ENCODE measurements at places on chromosomes 16 and 17.

DNA sequence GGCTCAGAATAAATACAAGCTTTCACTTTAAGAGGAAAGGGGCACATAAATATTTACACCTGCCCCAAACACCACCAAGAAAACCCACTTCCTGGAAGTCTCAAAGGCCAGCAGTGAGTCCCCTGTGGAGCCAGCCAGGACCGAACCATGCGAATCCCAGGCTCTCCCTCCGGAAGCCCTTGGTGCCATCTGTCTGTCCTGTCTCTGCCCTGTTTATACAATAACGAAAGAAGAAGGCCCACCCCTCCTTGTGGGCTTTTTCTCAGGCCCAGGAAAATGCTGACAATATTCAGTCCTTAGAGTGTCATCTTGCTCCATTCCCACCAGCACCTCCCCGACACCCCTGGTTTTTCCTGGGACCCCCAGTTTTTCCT lies 3.6 kb upstream of the SLC6A4 start:
- DNase-seq = no peak

GRCh38 chr17:77381731-77382130 lies 241.0 kb downstream of the SEC14L1 start:
- DNase-seq = no peak

DNA sequence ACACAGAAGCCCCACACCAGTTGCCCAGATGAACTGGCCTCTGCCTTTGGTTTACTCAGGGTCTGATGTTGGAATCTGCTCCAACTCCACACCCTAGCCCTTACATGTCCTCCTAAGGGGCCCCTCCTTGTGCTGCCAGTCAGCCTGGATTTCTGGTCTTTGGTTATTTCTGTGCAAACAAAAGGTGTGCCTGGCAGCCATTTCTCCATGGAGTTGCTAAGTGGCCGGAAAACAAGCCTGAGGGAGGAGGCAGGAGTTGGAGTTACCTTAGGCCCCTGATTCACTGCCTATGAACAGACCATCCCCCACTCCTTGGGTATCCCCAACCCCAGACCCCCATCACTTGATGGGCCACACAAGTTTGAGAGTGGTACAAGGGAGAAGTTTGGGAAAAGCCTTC lies 4.4 kb upstream of the ALKBH5 start:
- DNase-seq = no peak

DNA sequence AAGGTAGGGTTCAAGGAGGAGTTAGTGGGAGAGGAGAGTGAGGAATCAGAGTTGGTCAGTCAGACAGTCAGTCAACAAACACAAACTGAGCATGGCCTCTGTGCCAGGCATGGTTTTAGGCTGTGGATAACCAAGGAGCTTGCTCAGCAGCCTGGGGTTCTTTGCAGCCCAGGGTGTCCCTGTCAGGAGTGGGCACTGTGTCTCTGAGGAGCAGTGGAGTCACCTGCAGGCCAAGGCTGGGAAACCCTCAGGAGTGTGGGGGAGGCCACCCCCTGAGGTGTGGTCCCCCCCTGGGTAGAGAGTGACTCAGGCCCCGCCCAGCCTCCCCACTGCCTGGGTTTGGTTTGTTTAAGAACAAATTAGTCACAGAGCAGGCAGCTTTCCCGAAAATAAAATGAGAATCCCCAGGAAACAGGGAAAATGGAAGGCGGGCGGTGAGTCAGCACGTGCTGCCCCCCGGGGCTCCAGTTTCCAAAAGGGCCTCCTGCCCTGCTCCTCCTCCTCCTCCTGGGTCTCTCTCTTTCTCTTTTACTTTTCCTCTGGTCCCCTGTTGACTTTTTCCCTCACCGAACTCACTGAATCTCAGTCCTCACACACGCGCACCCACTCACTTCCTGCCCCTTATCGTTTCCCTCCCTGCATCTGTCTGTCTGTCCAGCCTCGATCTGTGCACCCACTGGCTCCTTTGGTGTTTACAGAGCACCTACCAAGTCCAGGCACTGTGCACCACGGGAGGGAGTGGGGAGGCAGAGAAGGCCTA lies 44.3 kb downstream of the SOCS3 start:
- peak; percentile 34 for DNase-seq

GRCh38 chr16:3095869-3096268 lies 3.2 kb downstream of the ZSCAN10 start:
- DNase-seq = peak; percentile 50

GRCh38 chr17:38343608-38344419 lies at the start of gene GPR179:
TSS of gene GPR179 (minus strand) at chr17:38343956. CDS start at chr17:38343789, 167 bp downstream.
- no peak for DNase-seq

GRCh38 chr16:9860876-9861275 lies 321.4 kb downstream of the GRIN2A start:
- DNase-seq = no peak

DNA sequence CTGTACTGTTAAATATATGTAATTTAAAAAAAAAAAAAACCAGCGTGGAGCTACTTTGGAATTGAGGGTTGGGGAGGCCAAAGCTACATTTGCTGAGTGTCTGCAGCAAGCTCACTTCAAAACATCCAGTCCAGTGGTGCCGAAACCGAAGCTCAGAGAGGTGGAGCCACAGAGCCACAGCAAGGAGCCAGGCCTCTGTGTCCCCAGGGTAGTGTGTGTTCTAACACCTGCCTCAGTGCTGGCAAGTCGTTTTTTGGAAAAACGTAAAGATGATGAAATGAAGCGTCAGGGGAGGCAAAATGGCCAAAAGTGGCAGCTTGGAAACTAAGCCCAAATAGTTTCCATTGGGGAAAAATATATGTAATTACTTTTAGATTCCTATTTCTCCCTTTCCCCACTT lies 36.1 kb upstream of the MRC2 start:
- no peak for DNase-seq

- no peak for DNase-seq
Measured at GRCh38 chr16:69495821-69496220, 69.9 kb upstream of the NFAT5 start.

DNA sequence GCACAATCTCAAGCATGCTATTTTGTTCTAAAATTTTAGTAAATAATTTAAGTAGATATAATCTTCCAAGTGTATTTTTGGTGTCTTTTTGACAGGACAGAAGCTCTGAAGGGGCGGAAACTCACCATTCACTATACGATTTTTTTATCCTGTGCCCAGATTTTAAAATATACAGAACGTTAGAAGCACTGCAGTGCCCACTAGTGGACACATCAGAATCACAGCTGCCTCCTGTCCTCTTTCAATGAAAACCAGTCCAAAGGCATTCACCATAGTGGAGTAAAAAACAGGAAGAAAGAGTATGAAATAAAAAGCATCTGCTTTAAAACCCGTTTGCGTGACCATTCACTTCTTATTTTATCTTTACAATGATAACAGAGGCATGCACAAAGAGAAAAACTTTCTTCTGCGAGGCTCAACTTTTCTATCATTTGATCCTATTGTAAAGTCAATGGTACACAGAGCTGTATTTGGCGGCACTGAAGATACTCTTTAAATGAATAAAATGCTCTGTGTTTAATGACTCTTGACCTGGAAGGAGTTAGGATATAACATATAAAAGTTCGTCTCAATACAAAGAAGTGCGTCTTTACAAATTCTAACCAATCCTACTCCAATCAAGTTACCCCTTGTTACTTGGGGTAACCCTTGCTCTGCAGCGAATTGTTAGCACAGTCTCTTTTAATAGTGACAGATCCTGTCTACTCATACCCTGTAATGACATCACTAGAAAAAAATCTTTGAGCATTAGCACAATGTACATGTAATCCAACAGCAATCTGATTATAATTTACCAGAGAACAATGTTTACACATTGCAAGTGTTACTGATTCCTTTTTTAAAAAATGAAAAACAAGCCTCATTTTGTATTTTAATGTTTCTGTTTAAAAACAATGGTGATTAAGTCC lies 339.8 kb upstream of the PSMD7 start:
- peak; percentile 41 for DNase-seq

DNA sequence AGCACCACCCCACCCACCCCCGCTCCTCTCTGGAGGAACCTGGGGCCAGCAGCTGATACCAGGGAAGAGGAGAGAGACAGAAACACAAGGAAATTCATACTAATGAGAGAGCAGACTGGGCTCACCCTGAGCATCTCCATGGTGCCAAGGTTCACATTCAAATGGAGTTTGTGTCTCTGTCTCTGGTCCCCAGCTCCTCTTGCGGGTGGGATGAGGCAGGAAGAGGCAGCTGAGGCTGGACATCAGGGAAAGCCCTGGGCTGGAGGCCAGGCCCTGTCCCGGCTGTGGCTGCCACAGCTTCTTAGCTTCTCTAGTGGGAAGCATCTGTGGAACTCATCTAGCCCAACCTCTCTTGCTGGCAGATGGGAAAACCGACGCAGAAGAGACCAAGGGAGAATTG lies 121.5 kb downstream of the SDK2 start:
- DNase-seq = no peak

DNA sequence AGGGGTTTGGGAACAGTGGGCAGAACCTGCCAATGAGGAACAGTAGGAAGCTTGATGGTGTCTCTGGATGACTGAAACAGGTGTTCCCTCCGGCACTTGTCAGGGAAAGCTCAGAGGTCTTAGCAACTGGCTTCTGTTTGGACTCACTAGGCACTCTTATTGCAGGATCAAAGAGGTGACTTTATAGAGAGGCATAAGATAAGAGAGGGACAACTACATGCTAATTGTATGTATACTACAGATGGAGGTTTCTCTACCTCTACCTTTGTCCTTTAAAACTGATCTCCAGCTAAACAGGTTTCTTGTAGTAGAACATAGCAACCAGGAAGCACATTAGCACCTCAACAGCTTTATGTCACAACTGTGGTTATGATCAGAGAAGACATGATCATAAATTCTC lies 7.6 kb downstream of the CNTD1 start:
- DNase-seq = no peak

DNA sequence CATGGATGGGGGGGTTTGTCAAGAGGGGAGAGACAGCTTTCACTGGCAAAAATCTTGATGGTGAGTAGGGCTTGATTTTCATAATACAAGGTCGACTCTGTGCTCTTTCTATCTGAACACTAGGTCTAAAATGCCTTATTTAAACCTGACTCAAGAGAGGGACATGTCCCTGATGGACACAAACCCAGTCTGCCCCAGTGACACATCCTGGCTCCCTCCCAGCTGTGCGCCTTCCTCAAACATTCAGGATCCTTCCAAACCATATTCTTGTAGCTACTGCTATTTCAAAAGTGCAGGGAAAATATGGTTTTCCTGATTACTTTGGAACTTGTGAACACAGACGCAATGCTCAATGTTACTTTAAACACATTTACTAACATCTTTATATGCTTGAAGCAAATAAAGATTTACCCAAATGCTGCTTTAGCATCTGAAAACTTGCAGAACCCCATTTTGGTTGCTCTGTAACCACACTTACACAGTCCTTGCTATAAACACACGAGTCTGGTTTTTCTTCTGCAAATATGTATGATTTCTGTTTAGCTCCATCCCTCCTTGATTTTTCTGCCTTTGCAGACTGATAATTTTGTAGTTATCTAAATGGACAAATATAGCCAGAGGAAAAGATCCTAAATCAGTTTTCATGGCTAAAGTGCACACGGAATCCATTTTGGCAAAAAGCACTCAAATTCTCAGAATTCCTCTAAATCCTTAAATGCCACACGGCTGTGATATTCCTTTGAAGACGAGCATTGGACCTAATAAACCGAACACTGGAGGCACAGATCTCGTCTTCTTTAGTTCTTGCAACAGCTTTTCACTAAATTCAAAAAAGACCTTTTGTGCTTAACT lies 499.9 kb upstream of the ZFHX3 start:
- DNase-seq = no peak

- DNase-seq = no peak
Measured at GRCh38 chr17:46085522-46085921, 86.5 kb downstream of the STH start.

DNA sequence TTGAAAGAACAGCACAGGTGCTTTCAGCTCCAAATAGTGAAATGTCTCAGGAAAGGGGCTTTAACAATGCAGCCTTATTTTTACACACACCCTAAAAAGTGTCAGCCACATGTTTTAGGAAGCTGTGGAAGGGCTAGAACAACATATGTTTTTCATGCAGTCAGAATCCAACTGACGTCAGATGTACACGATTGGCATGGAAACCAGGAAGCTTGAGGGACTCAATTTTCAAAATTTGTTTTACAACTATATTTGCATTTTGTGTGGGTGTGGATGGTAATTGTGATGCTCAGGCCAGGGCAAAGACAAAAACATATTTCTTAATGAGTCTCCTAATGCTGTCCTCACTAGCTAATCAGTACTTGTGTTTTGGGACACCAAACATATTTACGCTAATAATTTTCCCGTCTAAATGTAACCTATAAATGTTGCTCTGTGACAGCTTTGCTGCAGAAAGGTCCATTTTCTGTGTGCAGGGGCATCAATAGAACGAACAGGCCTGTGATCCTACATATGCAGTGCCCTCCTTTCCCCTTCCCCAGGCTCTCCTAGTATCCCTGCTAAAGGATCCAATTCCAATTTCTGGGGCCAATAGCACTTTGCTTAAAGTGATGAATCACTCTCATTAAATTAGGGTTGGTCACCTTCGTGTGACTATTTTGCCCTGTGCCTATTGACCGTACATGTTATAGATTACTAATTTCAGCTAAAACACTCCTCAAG lies 434.0 kb upstream of the CDH5 start:
- DNase-seq = no peak

GRCh38 chr16:17162560-17162959 lies 308.2 kb downstream of the XYLT1 start:
- DNase-seq = no peak

- DNase-seq = no peak
Measured at GRCh38 chr17:14840616-14841231, 424.4 kb downstream of the PMP22 start.

- no peak for DNase-seq
Measured at GRCh38 chr17:73286863-73287296, 24.9 kb downstream of the CDC42EP4 start.

- DNase-seq = no peak
Measured at GRCh38 chr17:30922235-30923030, 688 bp downstream of the ADAP2 start.
